ENCODE measurements at places on chromosomes 5 and 9.
A peak's percentile ranks its signal among the peaks of the same experiment; 100 is the strongest.

- H3K4me1 ChIP-seq, result no peaks in the 10 kb centered on the region
- no peak for DNase-seq
- no peaks in the 10 kb centered on the region for H3K36me3 ChIP-seq
These were observed 456.7 kb downstream of the ZNF608 start for GRCh38 chr5:124289641-124290311.

- H3K4me3 ChIP-seq, result no peak overlapping the region
- no peak overlapping the region for H3K27ac ChIP-seq
- DNase-seq, result no peak
- peaks cover 8% of the 10 kb centered on the region for H3K27me3 ChIP-seq
These were observed 21.4 kb downstream of the GLRA1 start for GRCh38 chr5:151903243-151903653.

DNA sequence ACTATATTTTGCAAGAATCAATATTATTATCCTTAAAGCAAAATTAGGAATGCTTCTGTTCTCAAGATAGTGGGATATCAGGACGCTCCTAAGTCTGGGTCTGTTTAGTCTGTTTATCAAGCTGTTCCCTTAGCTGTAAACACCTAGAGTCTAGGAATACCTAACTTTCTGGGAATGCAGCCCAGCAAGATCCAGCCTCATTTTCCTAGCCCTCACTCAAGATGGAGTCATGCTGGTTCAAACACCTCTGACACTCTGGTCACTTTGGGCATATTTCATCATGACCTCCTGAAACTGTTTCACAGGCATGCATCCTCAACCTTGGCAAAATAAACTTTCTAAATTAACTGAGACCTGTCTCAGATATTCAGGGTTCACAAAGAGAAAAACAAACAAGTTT lies 14.4 kb upstream of the MRPS30 start:
- H3K4me3 ChIP-seq, result no peak overlapping the region
- peaks cover 2% of the 10 kb centered on the region for H3K4me1 ChIP-seq
- no peak overlapping the region for H3K27ac ChIP-seq
- no peak for DNase-seq

DNA sequence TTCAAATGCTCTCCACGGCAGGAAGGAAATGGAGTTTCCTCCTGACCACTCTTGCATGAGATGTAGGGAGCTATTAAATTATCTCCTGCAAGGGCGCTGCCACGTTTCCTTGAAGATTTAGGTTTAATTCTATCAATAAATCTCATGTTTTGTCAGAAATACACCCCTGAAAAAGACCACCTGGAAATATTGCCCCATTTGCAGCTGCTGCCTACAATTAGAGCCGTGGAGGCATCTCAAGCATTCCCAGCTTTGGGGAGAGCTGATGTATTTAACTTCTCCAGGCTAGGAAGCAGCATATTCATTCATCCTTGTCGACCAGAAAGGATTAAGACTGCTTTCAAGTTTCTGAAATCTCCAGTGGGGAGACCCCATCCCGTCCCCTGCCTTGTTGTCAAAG lies 40.5 kb downstream of the CCNJL start:
- H3K4me1 ChIP-seq, result peaks cover 3% of the 10 kb centered on the region
- no peaks in the 10 kb centered on the region for H3K36me3 ChIP-seq
- DNase-seq, result no peak
- H3K4me3 ChIP-seq, result no peak overlapping the region
- H3K27ac ChIP-seq, result no peak overlapping the region

DNA sequence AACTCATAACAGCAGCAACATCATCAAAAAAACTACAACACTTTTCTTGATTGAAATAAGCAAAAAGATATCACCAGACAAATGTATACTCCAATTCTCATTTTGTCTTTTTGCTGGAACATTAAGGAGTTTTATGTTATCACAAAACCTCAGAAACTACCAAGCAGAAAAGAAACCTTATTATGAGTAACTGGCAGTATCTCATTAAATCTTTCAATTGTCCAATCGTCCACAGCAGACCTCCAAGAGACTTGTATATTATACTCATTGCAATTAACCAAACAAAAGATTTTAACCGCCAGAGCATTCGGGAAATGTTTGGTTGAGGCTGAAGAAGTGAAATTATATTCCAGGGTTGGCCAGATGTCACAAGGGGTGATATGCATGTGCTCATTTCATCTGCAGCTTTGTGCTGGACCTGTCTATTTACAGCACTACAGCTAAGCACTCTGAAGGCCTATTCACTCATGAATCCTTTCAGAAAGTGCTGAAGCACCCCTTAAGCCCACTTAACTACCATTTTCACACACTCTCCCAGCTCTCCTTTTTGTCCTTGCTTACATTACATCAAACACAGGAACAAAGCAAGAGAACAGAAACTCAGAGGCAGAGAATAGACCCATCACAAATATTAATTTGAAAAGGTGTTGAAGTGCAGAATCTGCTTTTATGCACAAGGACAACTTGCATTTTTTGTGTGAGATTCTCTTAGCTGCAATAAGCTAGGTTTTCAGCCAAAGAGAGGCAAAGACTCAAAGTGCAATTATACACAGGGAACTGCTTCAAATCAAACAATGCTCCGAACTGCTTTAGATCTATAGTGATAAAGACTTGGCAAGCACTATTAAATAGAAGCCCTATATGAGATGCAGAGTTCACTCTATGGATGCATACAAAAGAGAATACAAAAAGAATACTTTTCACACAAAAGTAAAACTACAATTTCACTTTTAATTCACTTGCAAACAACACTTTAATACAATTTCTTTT lies 150.4 kb upstream of the POU5F2 start:
- DNase-seq, result no peak
- no peak overlapping the region for H3K4me3 ChIP-seq
- H3K27ac ChIP-seq, result no peak overlapping the region
- no peaks in the 10 kb centered on the region for H3K36me3 ChIP-seq

GRCh38 chr5:64784451-64785025 lies 15.8 kb downstream of the CWC27 start:
- peak; percentile 85 for DNase-seq
- H3K27me3 ChIP-seq, result no peaks in the 10 kb centered on the region
- H3K36me3 ChIP-seq, result peaks cover 12% of the 10 kb centered on the region
- H3K27ac ChIP-seq, result no peak overlapping the region
- H3K4me3 ChIP-seq, result no peak overlapping the region

- no peak overlapping the region for H3K27ac ChIP-seq
- H3K4me3 ChIP-seq, result no peak overlapping the region
- no peaks in the 10 kb centered on the region for H3K4me1 ChIP-seq
- DNase-seq, result no peak
- H3K36me3 ChIP-seq, result no peaks in the 10 kb centered on the region
These were observed 29.2 kb downstream of the NKD2 start for GRCh38 chr5:1037671-1038416.

GRCh38 chr9:137421838-137422603 lies 941 bp downstream of the EXD3 start:
- peak overlapping the region; percentile 86 for H3K4me3 ChIP-seq
- H3K27me3 ChIP-seq, result peaks cover 24% of the 10 kb centered on the region
- no peak for DNase-seq
- H3K27ac ChIP-seq, result peak overlapping the region; percentile 60
- peaks cover 5% of the 10 kb centered on the region for H3K36me3 ChIP-seq

GRCh38 chr9:70874451-70874850 lies 247.0 kb downstream of the TRPM3 start:
- H3K4me3 ChIP-seq, result no peak overlapping the region
- no peaks in the 10 kb centered on the region for H3K4me1 ChIP-seq
- no peak for DNase-seq
- H3K36me3 ChIP-seq, result no peaks in the 10 kb centered on the region

DNA sequence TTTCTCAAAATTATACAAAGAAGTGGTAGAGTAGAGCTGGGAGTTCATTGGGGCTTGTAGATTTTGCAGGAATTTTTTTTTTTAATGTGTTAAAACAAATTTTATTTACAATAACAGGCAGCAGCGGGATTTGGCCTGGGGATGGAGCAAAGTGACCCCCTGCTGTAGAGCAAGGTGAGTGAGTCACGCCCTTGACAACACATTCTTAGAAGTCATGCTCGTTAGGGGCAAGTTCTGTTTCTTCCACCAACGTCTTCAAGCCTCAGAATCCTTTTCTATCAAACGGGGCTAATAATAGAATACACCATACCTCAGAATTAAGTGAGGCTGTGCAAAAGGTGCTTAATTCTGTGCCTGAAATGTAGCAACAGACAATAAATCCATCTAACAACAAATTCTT lies 1.1 kb upstream of the ANKDD1B start:
- H3K4me1 ChIP-seq, result peaks cover 8% of the 10 kb centered on the region
- no peak overlapping the region for H3K27ac ChIP-seq
- peaks cover 9% of the 10 kb centered on the region for H3K36me3 ChIP-seq
- H3K27me3 ChIP-seq, result peaks cover 16% of the 10 kb centered on the region
- no peak for DNase-seq

- H3K27me3 ChIP-seq, result no peaks in the 10 kb centered on the region
- H3K27ac ChIP-seq, result no peak overlapping the region
- no peak for DNase-seq
- H3K4me1 ChIP-seq, result peaks cover 70% of the 10 kb centered on the region
These were observed 79.1 kb downstream of the RAPGEF1 start for GRCh38 chr9:131660466-131661405.

- no peak for DNase-seq
- H3K27me3 ChIP-seq, result no peaks in the 10 kb centered on the region
- no peak overlapping the region for H3K4me3 ChIP-seq
- H3K27ac ChIP-seq, result no peak overlapping the region
- no peaks in the 10 kb centered on the region for H3K4me1 ChIP-seq
These were observed 11.7 kb downstream of the CATSPER3 start for GRCh38 chr5:134979416-134979815.

DNA sequence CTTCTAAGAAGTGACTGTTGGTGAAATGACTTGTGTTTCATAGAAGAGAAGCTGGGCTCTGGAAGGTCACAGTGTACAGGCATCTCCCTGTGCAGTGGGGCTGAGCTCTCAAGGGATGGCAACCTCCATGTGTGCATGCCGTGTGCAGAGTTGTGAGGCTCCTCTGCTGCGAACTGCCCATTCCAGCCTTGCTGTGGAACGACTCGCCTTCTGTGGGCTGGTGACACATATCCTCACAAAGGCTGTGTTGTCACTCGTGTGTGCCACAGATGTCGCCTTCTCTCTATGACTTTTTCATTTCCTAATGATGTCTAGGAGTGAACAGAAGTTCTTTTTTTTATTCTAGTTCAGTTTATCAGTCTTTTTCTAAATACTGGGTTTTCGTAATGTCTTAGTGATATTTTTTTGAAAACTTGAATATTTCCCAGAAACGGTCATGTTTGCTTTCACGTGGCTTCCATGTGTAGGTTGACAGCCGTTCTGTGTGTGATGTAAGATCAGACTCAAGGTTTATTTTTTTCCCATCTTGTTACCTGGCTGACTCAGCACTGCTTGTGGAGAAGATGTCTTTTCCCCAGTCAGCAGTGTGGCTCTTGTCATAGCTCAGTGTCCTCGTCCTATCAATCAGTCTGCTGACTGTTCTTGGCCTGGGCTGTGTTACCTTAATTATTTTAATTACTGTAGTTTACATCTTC lies 57.3 kb upstream of the CACNA1B start:
- no peak overlapping the region for H3K4me3 ChIP-seq
- H3K27ac ChIP-seq, result no peak overlapping the region
- H3K27me3 ChIP-seq, result no peaks in the 10 kb centered on the region

DNA sequence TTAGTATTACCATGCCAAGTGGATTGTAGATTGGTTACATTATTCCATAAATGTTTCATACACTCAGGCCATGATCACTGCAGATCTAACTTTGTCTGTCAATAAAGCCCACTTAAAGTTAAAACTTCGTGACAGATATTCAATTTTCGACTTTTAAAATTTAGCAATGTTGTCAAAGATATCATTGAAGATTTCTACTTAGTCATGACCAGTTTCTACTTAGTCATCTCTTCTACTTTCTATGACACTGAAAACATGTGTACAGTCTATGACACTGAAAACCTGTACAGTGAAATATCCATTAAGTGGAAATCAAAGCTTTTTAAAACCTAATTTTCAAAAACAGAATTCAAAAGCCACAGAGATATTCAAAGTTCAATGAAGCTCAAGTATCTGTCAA lies 258.2 kb downstream of the MCTP1 start:
- H3K36me3 ChIP-seq, result no peaks in the 10 kb centered on the region
- H3K27me3 ChIP-seq, result peaks cover 3% of the 10 kb centered on the region
- DNase-seq, result no peak

- H3K4me3 ChIP-seq, result peak overlapping the region; percentile 81
- H3K36me3 ChIP-seq, result peaks cover 2% of the 10 kb centered on the region
- H3K4me1 ChIP-seq, result peaks cover 51% of the 10 kb centered on the region
- DNase-seq, result peak; percentile 59
These were observed 4.1 kb upstream of the RGMB start for GRCh38 chr5:98769210-98769958.

DNA sequence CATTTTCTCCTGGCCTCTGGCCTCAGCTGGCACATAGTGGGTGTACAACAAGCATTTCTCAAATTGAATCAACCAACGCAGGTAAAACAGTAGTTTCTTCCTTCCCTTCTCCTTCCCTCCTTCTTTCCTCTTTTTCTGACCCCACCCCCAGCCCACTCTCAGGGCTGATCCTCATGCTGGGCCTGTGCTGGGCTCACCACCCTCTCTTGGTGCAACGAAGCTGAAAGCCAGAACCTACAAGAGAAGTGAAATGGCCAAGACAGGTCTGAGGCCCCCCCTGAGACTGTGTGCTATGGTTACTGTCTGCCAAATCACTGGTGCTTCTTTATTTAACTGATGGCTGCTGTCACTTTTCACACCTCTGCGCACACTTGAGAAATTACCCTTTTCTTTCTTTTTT lies 53.0 kb upstream of the BOD1 start:
- no peak overlapping the region for H3K4me3 ChIP-seq
- H3K27ac ChIP-seq, result no peak overlapping the region
- no peaks in the 10 kb centered on the region for H3K27me3 ChIP-seq
- no peak for DNase-seq

DNA sequence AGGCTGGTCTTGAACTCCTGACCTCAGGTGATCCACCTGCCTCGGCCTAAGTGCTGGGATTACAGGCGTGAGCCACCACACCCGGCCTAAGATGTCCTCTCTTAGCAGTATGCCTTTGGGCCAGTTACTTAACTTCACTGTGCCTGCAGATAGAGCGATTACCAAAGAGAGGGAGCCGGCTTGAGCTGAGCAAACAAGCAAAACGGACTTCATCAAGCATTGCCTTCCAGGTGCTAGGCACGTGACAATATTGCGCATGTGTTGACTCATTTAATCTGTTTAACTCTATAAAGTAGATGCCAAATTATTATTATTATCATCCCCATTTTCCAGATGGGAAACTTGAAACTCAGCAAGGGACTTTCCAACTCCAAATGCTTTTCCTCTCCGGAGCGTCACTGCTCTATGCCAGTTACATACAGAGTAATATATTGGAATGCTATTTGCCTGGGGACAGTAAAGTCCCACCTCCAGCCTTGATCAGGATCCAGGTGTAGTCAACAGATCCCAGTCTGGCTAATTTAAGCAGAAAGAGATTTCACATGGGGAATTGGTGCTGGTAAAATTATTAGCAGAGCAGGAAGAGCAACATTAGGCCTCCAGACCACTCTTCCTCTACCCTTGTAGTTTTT lies 5.6 kb upstream of the C9orf152 start:
- H3K27ac ChIP-seq, result no peak overlapping the region
- DNase-seq, result no peak
- no peaks in the 10 kb centered on the region for H3K36me3 ChIP-seq
- H3K4me3 ChIP-seq, result no peak overlapping the region
- H3K4me1 ChIP-seq, result peaks cover 11% of the 10 kb centered on the region
